EH (cell line): ENCODE measurements at places on chromosomes 2 and 18.

DNA sequence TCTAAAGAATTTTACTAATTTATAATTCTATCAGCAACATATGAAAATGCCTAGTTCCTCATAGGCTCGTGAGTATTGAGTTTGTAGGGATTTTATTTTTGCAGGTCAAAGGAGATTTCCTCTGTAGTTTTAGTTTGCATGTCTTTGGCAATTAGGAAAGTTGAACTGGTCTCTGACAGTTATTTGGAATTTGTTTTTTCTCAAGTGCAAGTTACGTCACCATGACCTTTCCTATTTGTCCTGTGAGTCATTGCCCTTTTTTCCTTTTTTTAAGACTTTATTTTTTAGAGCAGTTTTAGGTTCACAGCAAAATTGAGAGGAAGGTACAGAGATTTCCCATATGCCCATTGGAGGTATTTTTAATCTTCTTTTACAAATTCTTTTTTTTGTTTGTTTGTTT is 29.0 kb downstream of the RAMP1 start:
- DNase-seq = peak; percentile 83

DNA sequence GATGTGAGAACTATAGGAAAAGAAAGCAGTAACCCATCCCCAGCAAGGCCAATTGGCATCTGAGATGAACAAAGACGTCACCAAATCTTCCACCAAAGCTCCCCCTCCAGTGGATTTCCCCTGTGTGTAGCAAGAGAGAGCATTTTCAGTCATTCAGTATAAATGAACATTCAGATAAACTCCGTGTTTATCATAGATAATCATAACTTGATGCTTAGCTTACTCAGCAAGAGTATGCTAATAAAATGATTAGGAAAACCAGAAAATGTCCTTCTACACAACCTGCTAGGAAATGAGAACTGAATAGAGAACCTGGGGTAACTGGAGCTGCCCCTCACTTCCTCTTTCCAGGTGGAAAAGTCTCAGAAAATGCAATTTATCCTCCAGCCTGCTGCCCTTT is 198.0 kb upstream of the CCDC150 start:
- DNase-seq = no peak

- DNase-seq = no peak
Observed at GRCh38 chr18:77133835-77134496, 1.4 kb upstream of the MBP start.

DNA sequence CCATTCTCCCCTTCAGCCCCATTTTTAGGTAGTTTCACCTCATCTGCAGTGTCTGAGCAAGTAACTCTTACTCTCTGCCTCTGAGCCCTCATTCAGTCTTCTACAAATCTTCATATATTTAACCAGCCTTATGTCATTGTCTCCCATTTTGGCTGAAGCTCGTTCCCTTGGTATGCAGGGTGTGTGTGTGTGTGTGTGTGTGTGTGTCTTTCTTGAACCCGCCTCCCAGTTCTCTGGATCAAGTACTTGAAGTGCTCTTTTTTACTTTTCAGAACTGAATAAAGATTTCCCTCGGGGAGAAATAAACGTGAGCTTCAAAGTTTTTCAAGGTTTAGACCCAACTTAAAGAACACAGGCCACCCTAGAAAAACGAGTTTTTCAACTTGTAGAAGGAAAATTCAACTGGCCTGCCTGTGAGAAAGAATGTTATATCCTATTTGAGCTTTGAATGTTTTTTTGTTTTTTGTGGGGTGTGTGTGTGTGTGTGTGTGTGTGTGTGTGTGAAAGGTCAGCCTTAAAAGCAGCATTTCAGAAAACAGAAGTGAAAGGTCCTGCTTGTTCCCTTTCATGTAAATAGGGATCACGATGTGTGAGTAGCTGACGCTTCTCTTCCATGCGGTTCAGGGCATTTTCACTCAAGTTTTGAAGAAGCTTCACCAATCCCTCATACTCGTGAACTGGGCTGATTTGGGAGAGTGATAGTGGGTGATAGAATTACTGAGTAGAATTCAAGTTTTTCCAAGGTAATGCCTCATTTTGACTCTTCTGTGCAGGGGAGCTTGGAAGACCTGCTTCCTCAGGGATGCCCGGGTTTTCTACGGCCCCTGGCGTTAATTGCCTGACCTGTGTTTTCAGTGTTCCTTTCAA is 50.6 kb upstream of the EML6 start:
- no peak for DNase-seq

DNA sequence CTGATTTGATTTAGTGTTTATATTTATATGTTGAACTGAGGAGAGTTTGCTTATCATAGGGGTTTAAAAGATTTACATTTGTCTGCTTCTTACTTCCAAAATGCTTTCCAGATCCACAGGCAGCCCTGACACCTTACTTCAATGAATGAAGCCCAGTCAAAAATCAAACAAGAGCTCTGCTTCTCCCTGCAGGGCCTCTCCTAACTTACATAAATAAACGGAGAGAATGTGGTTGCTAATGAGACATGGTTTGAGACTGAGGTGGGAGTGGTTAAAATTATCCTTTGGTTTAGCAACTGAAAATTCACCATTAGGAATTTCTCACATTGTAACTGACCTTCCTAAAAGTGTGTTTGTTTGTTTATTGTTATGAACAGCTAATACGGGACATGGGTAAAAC is 612.3 kb upstream of the FANCL start:
- peak; percentile 18 for DNase-seq

DNA sequence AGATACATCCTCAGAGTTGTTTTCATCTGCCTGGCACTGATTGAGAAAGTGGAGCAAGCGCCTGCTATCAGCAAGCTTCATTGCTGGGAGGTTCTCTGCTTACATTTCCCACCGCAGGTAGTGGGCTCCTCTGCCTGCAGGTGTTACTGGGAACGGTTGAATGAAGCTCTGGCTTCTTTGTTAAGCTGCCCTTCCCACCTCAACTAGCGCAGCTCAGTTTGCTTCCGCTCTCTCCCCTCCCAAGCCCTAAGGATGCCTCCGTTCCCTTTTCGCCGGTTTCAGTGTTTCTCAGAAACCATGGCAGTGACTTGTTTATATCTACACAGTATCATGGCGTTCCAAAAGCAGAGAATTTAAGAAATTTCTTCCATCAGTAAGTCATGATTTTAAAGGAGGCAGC is 72.2 kb upstream of the B3GNT7 start:
- DNase-seq = no peak

DNA sequence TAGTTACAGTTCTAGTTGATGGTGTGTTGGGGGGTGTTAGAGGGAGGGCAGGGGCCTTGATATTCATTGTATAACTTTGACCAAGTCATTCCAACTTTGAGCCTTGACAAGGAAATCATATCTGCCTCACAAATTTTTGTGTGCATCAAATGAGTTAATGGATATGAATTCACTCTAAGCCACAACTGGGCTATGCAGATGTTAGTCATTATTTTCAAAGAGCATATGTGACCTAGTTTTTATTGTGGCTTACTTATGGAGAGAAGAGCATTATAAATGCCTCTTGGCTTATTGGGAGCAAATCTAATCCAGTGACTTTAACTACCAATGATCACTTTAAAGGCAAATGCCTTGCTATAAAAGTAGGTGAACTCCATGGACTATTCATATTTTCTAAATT is 250.2 kb downstream of the LPIN1 start:
- peak; percentile 70 for DNase-seq

DNA sequence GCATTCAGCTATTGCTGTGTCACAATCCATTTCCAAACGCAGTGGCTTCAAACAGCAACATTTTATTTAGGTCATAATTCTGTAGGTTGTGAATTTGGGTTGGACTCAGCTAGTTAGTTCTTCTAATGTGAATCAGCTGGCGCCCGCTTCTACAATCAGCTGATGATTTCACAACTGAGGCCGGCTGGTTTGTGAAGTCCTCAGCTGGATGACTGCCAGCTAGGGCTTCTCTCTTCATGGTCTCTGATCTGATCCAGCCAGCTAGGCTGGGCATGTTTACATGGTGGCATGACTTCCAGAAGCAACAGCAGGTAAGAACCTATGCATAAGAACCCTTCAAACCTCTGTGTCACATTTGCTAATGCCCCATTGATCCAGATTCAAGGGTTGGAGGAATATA is 172.0 kb downstream of the SLC4A10 start:
- DNase-seq = peak; percentile 9

DNA sequence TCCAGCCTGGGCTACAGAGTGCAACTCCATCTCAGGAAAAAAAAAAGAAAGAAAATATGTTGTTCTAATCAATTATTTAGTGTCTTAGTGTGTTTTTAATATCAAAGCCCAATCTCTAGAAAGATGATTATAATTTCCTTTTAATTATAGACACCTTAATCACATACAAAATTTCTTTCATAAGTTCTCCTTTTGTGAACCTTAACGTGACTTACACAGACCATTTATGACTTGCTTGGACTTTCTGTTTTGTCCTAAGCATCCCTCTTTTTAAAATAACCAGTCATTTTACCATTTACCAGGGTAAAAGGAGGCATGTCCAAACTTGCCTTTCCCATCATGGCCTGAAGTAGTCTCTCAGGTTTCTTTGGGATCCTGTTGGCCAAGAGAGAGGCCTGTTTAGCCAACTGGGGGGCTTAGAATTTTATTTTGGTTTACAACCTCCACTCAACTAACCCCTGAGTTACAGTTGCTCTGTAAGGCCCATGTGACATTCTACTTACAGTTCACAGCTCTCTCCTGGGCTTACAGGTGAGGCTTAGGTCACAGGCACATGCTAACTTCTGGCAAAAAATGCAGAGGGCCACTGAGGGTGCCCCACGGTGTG is 23.9 kb upstream of the GPR155 start:
- DNase-seq = no peak

GRCh38 chr2:232448304-232448690 is 7.7 kb upstream of the ALPI start:
- DNase-seq = no peak

- DNase-seq = peak; percentile 79
Observed at GRCh38 chr2:217650716-217651360, 352.0 kb downstream of the TNS1 start.

GRCh38 chr2:176477336-176477735 is 208.1 kb downstream of the MTX2 start:
- DNase-seq = no peak

GRCh38 chr2:206423147-206423546 is 20.2 kb upstream of the ADAM23 start:
- peak; percentile 17 for DNase-seq

- no peak for DNase-seq
Observed at GRCh38 chr2:218726004-218726574, 15.5 kb downstream of the TTLL4 start.

DNA sequence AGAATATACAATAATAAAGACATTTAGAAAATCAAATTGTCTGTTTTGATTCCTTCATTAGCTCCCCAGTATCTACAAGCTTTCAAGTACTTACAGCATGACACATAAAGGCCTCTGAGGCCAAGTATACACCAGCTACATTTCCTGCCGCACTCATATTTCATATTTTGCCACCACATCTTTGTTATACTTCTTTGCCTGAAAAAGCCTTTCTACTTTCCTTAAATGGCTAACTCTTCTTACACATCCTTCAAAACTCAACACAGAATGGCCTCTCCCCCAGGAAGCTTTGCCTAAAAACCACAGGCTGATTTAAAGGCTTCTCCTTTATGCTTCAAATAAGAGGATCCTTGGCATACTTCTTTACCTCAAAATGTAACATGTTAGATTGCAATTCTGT is 4.5 kb downstream of the STK17B start:
- peak; percentile 86 for DNase-seq

- peak; percentile 56 for DNase-seq
Observed at GRCh38 chr2:135299658-135300244, 231.3 kb downstream of the ZRANB3 start.

DNA sequence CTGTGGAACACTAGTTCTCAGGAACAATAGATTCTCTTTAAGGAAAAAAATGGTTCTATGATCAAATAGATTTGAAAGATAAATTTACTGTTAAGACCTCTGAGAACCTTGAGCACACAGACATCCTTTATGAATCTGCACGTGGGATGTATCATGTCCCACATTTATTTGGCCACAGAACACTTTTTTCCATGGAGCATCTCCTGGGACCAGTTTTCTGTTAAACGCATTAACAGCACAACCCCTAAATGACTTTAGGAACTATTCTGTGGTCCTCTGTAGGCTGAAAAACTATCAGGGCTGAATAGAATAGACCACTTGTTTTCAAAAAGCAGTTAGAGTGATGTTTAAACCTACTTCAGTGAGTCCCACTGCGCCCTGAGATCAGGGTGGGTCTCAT is 132.2 kb upstream of the PID1 start:
- no peak for DNase-seq

DNA sequence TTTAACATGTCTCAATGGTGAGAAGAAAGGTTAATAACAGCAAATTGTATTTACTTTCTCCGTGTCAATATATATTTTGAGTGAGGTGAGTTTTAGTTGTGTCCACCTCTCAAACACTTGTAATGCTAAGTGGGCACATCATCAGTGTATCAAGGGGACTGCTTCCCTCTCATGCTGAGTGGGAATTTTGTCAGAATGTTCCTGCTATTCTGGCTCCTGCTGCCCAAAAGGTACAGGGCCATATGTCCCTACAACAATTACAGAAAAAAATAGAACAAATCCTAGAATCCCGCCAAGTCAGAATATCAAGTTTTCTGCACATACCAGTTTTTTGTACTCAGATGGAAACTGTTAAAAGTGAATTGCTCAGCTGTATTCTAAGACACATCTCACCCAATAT is 5.4 kb upstream of the CERKL start:
- no peak for DNase-seq
